ENCODE measurements at places on chromosomes 4 and X. TPM values are rescaled to one million over a fixed set of nuclear protein-coding genes. Genes with fewer than 3 reads are reported as not detected.

Gene WAS
- total RNA-seq: 84.7 TPM

Gene STATH
- not detected for total RNA-seq

Gene NAT8L
- 0.31 TPM for total RNA-seq

Gene ARR3
- not detected for total RNA-seq

Gene EDA
- not detected for total RNA-seq

Gene SOX3
- not detected for total RNA-seq

Gene ADAM29
- not detected for total RNA-seq

DNA sequence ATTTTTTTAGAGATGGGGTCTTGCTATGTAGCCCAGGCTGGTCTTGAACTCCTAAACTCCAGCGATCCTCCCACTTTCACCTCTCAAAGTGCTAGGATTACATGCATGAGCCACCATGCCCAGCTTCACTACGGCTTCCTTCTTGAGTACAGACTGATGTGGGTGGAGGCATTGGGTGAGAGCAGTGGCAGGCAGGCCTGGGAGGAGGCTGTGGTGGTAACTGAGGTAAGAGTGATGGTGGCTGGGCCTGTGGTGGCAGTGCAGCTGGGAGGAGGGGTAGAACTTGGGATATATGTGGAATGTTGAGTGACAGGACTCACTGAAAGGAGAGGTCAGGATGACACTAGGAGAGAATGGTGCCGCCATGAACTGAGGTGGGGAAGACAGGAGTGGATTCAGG, 80.9 kb downstream of the MED28 start:
- DNase-seq: no peak
- H3K27me3 ChIP-seq: no peaks in the 10 kb centered on the region
- H3K27ac ChIP-seq: no peak overlapping the region
- no peaks in the 10 kb centered on the region for H3K4me1 ChIP-seq
- no peaks in the 10 kb centered on the region for H3K36me3 ChIP-seq

DNA sequence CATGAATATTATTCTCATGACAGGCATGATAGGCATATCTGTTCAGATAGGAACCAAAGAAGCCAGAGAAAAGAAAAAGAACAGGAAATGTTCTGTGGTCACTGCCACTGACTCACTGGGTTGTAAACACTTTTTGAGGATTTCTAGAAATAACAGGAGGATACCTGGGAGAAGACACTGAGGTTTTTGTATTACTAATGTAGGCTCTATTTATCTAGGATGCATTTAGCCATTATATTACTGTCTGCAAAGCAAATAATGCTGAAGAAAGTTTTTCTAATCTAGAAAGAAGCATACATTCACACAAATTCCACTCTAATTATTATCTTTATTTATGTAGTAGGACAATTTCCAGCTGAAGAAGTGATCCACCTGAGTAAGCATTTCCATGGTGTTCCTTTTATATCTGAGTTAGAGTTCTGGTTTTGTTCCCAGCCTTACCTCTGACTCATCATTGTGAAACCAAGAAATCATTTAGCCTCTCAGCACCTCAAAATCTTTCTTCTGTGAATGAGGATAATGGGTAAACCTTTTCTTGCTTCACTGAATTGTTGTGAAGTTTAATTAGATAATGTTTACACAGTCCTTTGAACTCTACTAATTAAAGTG, 40.2 kb upstream of the EPGN start:
- DNase-seq: no peak
- H3K4me3 ChIP-seq: no peak overlapping the region
- no peak overlapping the region for H3K27ac ChIP-seq
- H3K27me3 ChIP-seq: no peaks in the 10 kb centered on the region

- no peak overlapping the region for H3K27ac ChIP-seq
- H3K36me3 ChIP-seq: no peaks in the 10 kb centered on the region
- no peak for DNase-seq
- no peaks in the 10 kb centered on the region for H3K4me1 ChIP-seq
Measured at GRCh38 chr4:114019276-114019968, 40.0 kb upstream of the ARSJ start.

GRCh38 chr4:98514741-98515469, 143.5 kb downstream of the TSPAN5 start:
- no peak overlapping the region for H3K27ac ChIP-seq
- no peaks in the 10 kb centered on the region for H3K27me3 ChIP-seq
- no peaks in the 10 kb centered on the region for H3K36me3 ChIP-seq

GRCh38 chrX:110407910-110408545, 49.4 kb downstream of the RTL9 start:
- no peaks in the 10 kb centered on the region for H3K27me3 ChIP-seq
- no peak overlapping the region for H3K4me3 ChIP-seq
- DNase-seq: no peak
- H3K4me1 ChIP-seq: no peaks in the 10 kb centered on the region
- H3K36me3 ChIP-seq: no peaks in the 10 kb centered on the region

- peaks cover 11% of the 10 kb centered on the region for H3K4me1 ChIP-seq
- no peak overlapping the region for H3K4me3 ChIP-seq
- H3K36me3 ChIP-seq: no peaks in the 10 kb centered on the region
- no peak for DNase-seq
- 0 out of 2 replicates have a peak overlapping the region, but pooled peaks have one; percentile 28 for H3K27ac ChIP-seq
- H3K27me3 ChIP-seq: no peaks in the 10 kb centered on the region
Measured at GRCh38 chrX:115939636-115940160, 230.8 kb upstream of the AGTR2 start.

GRCh38 chr4:89136525-89136924, 25.2 kb downstream of the TIGD2 start:
- H3K4me3 ChIP-seq: no peak overlapping the region
- H3K27ac ChIP-seq: no peak overlapping the region
- no peaks in the 10 kb centered on the region for H3K27me3 ChIP-seq
- DNase-seq: no peak
- H3K4me1 ChIP-seq: no peaks in the 10 kb centered on the region

- peaks cover 40% of the 10 kb centered on the region for H3K4me1 ChIP-seq
- H3K36me3 ChIP-seq: no peaks in the 10 kb centered on the region
- no peak overlapping the region for H3K27ac ChIP-seq
- H3K27me3 ChIP-seq: no peaks in the 10 kb centered on the region
- H3K4me3 ChIP-seq: no peak overlapping the region
Measured at GRCh38 chr4:185254434-185254833, 45.0 kb downstream of the SNX25 start.

DNA sequence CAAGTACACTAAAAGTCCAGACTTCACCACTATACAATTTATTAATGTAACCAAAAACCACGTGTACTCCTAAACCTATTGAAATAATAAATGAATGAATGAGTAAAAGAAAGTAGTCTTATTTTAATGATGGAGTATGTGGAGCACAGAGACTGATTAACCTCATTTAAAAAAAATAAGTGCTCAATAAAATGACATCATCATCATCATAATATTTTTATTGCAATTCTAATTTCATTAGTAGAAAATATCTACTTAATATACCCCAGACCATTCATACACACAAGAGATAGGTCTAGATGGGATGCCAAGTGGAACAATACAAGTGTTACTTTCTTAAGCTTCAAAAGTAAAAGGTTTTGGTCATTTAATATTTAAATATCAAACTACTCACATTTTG, 133.1 kb downstream of the ASB9 start:
- no peaks in the 10 kb centered on the region for H3K27me3 ChIP-seq
- no peaks in the 10 kb centered on the region for H3K36me3 ChIP-seq
- H3K4me3 ChIP-seq: no peak overlapping the region

- no peak for DNase-seq
- no peaks in the 10 kb centered on the region for H3K27me3 ChIP-seq
- peaks cover 7% of the 10 kb centered on the region for H3K4me1 ChIP-seq
Measured at GRCh38 chr4:26787461-26788340, 72.9 kb upstream of the STIM2 start.

DNA sequence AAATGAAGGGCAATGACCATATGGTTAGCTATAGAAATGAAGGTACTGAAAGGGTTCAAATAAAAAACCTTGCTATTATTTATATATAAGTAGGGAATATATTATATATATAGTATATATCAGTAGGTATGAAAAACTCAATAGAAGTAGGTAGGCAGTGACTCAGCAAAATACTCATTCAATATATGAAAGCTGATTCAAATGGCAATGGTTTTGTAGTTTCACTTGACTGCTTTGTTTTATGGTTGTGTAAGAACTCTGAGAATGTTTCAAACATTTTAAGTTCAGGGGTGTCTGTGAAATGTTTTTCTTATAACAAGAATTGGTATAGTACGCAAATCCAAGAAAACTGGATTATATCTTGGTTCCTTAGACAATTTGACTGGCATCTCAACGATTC, 4.1 kb downstream of the ZNF280C start:
- H3K4me1 ChIP-seq: no peaks in the 10 kb centered on the region
- H3K4me3 ChIP-seq: no peak overlapping the region
- peak overlapping the region; percentile 18 for H3K27ac ChIP-seq
- no peak for DNase-seq

- H3K27ac ChIP-seq: no peak overlapping the region
- no peaks in the 10 kb centered on the region for H3K27me3 ChIP-seq
- no peak overlapping the region for H3K4me3 ChIP-seq
- no peak for DNase-seq
Measured at GRCh38 chrX:49799828-49800227, 29.3 kb upstream of the PAGE4 start.

GRCh38 chrX:71170660-71171059, 26.0 kb downstream of the NLGN3 start:
- H3K27ac ChIP-seq: no peak overlapping the region
- no peak for DNase-seq
- H3K27me3 ChIP-seq: no peaks in the 10 kb centered on the region
- no peaks in the 10 kb centered on the region for H3K4me1 ChIP-seq
- no peak overlapping the region for H3K4me3 ChIP-seq
- H3K36me3 ChIP-seq: no peaks in the 10 kb centered on the region

GRCh38 chrX:130974323-130974722, 71.3 kb upstream of the ENOX2 start:
- no peaks in the 10 kb centered on the region for H3K4me1 ChIP-seq
- no peaks in the 10 kb centered on the region for H3K27me3 ChIP-seq
- no peak overlapping the region for H3K4me3 ChIP-seq
- H3K27ac ChIP-seq: no peak overlapping the region
- H3K36me3 ChIP-seq: no peaks in the 10 kb centered on the region
- DNase-seq: no peak

DNA sequence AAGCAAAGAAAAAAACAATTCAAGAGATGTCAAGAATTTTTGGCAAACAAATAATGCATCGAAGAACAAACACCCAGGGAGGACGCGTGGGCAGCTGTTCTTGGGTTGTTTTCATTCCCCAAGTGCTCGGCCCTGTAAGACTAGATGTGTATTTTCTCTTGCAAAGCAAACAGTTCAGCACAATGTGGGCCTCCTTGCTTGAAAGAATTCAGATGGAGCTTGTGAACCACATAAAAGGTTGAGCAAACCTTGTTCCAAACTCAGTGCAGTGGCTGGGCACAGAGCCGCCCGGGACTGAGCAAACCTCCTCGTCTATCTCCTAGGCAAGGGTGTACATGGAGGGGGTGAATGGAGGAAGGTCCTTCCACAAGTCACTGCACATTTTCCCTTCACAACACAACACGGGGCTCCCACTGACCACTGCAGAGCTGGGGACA, 82.4 kb downstream of the HTRA3 start:
- no peak overlapping the region for H3K27ac ChIP-seq
- no peaks in the 10 kb centered on the region for H3K36me3 ChIP-seq
- H3K27me3 ChIP-seq: peaks cover 2% of the 10 kb centered on the region
- DNase-seq: no peak
- H3K4me3 ChIP-seq: no peak overlapping the region

DNA sequence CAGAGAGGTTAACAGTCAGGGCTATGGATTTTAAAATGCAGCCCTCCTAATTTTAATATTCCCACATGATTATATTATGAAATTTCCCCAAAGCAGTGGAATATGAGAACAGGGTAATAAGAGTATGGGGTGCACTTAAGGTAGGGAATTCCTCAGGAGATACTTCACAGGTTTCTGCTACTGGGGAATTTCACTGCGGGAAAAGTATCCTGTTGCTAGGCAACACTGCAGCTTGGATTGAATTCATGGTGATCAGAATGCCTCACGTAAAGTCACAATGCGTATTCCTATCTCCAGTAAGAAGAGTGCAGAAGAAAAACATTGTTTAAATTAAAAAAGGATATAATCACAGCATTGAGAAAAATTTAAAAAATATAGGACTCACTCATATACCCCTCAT, 398.1 kb upstream of the RPS6KA3 start:
- no peak overlapping the region for H3K4me3 ChIP-seq
- no peaks in the 10 kb centered on the region for H3K36me3 ChIP-seq
- no peaks in the 10 kb centered on the region for H3K27me3 ChIP-seq
- DNase-seq: no peak
- H3K4me1 ChIP-seq: no peaks in the 10 kb centered on the region

- H3K27me3 ChIP-seq: peaks cover 8% of the 10 kb centered on the region
- no peak for DNase-seq
- H3K4me1 ChIP-seq: no peaks in the 10 kb centered on the region
- no peaks in the 10 kb centered on the region for H3K36me3 ChIP-seq
- H3K27ac ChIP-seq: no peak overlapping the region
Measured at GRCh38 chr4:80336582-80336981, 1.1 kb downstream of the CFAP299 start.
